ENCODE measurements at places on chromosomes 16 and 17.

DNA sequence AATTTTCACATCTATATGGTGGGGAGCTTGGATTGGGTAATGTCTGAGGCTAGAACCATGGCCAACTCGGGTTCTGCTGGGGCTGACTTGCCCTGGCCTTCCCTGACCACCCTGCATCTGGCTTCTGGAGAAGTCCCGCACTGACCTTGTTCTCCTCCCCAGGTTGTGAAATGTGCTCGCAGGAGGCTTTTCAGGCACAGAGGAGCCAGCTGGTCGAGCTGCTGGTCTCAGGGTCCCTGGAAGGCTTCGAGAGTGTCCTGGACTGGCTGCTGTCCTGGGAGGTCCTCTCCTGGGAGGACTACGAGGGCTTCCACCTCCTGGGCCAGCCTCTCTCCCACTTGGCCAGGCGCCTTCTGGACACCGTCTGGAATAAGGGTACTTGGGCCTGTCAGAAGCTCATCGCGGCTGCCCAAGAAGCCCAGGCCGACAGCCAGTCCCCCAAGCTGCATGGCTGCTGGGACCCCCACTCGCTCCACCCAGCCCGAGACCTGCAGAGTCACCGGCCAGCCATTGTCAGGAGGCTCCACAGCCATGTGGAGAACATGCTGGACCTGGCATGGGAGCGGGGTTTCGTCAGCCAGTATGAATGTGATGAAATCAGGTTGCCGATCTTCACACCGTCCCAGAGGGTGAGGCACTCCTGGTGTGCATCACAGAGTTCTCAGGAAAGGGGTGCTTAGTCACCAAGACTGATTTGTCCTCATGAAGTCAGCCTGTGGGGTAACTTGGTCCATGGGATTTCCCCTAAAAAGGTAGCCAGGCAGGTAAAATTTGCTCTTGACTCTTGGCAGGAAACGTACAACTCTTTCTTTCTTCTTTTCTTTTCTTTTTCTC lies 6.1 kb downstream of the NOD2 start:
- DNase-seq: peak; percentile 38

- no peak for DNase-seq
These were observed 15.7 kb upstream of the MLKL start for GRCh38 chr16:74716355-74716754.

- DNase-seq: no peak
These were observed 60.2 kb upstream of the ZKSCAN2 start for GRCh38 chr16:25317732-25318316.

DNA sequence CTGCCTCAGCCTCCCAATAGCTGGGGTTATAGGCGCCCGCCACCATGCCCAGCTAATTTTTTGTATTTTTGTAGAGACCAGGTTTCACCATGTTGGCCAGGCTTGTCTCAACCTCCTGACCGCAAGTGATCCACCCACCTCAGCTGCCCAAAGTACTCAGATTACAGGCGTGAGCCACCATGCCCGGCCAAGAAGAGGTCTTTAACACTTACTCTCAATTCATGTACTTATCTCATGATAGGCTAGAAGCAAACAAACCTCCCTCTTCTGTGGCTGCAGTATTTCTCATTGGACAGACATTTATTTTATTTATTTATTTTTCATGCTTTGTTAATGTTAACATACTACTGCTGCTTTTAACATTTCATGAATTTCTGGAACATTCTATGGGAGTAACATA lies 7.0 kb upstream of the NT5C start:
- no peak for DNase-seq

GRCh38 chr17:64024781-64025731 lies 4.6 kb upstream of the ICAM2 start:
- DNase-seq: peak; percentile 24

GRCh38 chr17:50685691-50686493 lies 21.8 kb downstream of the ANKRD40 start:
- no peak for DNase-seq
